ENCODE measurements at places on chromosomes 6 and 20.

DNA sequence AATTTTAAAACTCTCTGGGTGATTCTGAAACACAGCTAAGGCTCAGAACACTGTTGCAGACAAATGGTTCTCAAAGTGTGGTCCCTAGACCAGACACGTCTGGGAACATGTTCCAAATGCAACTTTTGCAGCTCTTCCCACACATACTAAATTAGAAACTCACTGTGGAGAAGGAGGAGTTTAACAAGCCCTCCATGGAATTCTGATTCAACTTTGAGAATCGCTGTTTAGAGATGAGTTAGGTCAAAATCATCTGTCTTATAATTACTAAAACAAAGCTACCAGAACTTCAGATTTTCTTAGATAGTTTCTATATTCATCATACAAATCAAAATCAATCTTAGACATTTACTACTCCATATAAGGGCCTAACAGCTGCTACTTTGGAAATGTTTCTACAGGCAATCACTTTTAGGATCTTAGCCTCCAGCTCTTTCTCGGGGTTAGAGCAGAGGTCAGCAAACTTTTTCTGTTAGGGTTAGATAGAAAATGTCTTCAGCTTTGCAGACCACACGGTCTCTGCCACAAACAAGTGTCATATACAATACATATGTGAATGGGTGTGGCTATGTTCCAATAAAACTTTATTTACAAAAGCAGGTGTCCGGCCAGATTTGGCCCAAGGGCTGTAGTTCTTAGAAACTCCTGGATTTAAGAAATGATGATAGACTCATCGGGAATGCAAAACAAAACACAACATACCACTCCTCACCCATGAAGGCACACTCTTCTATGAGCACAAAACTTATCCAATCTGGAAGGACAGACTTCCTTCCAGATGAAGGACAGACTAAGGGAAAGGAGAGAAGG is 50.0 kb upstream of the ARHGAP18 start:
- DNase-seq = no peak

DNA sequence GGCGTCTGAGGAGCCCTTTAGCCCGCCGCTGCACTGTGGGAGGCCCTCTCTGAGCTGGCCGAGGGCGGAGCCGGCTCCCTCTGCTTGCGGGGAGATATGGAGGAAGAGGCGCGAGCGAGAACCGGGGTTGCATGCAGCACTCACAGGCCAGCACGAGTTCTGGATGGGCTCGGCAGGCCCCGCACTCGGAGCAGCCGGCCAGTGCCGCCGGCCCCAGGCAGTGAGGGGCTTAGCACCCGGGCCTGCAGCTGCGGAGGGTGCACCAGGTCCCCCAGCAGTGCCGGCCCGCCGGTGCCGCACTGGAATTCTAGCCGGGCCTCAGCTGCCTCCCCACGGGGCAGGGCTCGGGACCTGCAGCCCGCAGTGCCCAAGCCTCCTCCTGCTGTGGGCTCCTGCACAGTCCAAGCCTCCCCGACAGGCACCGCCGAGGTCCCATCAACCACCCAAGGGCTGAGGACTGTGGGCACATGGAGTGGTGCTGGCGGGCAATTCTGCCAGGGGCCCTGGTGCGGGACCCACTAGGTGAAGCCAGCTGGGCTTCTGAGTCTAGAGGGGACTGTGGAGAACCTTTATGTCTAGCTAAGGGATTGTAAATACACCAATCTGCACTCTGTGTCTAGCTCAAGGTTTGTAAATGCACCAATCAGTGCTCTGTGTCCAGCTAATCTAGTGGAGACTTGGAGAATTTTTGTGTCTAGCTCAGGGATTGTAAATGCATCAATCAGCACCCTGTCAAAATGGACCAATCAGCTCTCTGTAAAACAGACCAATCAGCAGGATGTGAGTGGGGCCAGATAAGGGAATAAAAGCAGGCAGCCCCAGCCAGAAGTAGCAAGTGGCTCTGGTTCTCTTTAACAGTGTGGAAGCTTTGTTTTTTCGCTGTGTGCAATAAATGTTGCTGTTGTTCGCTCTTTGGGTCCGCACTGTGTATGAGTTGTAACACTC is 329.7 kb upstream of the JARID2 start:
- no peak for DNase-seq

DNA sequence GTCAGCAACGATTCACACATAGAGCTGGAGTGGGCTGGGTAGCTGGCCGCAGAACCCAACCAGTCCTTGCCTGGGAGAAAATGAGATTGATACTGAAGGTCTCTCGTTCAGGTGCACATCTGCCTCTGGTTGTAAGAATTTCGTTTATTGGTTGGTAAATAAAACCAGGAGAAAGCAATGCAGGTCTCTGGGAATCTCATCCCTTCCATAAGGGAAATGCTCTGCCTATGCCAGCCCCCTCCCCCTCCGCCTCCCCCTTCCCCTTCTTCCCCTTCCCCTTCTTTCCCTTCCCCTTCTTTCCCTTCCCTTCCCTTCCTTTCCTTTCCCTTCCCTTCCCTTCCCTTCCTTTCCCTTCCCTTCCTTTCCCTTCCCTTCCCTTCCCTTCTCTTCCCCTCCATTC is 107.3 kb downstream of the DTD1 start:
- DNase-seq = no peak

DNA sequence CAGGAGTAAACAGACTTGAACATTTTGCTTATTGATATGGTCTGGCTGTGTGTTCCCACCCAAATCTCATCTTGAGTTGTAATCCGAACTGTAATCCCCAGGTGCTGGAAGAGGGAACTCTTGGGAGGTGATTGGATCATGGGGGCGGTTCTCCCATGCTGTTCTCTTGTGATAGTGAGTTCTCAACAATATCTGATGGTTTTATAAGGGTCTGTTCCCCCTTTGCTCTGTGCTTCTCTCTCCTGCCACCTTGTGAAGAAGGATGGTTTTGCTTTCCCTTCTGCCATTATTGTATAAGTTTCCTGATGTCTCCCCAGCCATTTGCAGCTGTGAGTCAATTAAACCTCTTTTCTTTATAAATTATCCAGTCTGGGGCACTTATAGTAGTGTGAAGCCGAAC is 40.0 kb downstream of the MYLIP start:
- no peak for DNase-seq

- DNase-seq = no peak
These were observed 211.4 kb downstream of the ESR1 start for GRCh38 chr6:152018876-152019275.

DNA sequence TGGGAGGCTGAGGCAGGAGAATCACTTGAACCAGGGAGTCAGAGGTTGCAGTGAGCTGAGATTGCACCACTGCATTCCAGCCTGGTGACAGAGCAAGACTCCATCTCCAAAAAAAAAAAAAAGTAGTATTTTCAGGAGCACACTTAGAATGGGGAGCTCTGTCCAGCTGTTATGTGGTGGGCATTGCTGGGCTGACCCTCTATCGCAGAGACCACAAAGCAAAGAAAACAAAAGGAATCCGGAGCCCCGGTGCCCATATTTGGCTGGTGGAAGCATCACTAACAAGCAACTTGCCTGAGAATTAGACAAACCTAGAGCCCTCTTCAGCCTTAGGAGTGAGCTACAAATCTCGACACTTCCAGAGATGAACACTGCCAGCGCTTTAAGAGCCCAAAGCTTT is 137.3 kb upstream of the GPR6 start:
- no peak for DNase-seq

GRCh38 chr6:31467151-31467550 is 30.8 kb upstream of the MICB start:
- no peak for DNase-seq

DNA sequence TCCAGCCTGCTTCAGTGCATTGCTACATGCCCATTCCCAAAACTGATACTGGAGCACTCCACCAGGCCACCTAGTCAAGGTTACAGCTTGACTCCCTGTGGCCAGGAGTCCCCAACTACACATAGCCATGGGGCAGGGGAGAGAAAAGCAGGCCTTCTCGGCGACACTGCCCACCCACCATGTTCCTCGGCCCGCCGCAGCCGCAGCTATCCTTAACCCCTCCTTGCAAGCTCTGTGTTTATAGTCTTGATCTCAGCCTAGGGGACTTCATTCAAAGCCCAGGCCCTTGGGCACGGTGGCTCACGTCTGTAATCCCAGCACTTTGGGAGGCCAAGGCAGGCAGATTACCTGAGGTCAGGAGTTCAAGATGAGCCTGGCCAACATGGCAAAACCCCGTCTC is 39.2 kb upstream of the FAM50B start:
- no peak for DNase-seq
